Naive thymus-derived CD4-positive, alpha-beta T cell (primary cell): ENCODE measurements at places on chromosomes 4 and X. TPM values are rescaled to one million over a fixed set of nuclear protein-coding genes. Genes with fewer than 3 reads are reported as not detected.

ARHGAP36 gene
- polyA plus RNA-seq: not detected

ZMYM3 gene
- polyA plus RNA-seq: 7.8 TPM

GRCh38 chrX:1102786-1103185, 109.7 kb downstream of the CRLF2 start:
- no peak for DNase-seq

DNA sequence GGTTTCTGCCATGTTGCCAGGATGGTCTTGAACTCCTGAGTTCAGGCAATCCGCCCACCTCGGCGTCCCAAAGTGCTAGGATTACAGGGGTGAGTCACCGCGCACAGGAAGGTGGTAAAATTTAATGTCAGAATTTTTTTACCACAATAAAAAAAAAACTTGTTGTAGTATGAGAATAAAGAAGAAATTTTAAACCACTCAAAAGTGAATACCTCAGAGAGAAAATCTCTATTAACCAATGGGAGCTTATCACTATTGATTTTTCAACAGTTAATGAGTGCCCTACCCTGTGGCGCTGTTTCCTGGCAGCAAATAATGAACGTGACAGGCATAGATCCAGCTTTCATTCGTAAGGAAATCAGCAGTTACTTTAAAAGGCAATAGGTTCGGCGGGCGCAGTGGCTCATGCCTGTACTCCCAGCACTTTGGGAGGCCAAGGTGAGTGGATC, 32.7 kb upstream of the SLC25A4 start:
- DNase-seq: no peak

DNA sequence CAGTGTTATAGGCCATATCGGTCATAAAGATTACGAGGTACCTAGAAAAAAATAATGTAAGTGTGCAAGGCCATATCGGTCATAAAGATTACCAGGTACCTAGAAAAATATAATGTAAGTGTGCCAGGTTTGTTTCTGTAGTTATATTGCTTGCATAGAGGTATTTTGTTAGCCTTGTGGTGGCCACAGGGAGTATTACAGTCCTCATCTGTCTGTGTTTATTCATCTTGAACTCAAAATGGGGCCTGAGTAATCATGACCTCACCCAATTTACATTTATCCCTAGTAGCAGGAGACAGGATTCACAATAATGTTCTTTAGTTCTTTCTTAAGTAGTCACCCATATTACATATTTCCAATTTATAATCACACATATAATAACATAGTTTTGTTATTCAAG, 459.7 kb downstream of the MID1IP1 start:
- DNase-seq: no peak

GRCh38 chrX:109848461-109849050, 115.5 kb upstream of the ACSL4 start:
- DNase-seq: no peak

DNA sequence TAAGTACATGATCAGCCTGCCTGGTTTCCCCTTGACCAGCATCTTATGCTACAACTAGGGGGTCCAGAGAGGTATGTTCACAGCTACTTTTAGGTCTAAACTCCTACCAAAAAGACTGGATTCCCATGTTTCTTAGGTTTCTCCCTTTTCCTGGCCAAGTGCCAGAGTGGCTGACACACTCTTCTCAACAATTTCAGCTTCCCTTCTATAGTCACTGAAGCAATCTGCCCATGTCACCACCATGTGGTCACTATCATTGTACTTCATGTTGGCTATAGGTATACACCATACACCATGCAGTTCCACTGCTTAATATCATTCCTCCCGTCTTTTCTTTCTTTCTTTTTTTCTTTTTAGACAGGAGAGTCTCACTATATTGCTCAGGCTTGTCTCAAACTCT, 66.9 kb downstream of the KLHL13 start:
- DNase-seq: no peak
